Heart right ventricle (tissue), 16 donors: ENCODE measurements at places on chromosomes 4 and X. TPM values are rescaled to one million over a fixed set of nuclear protein-coding genes. Genes with fewer than 3 reads are reported as not detected.

DNAAF6 gene
- not detected for total RNA-seq

- no peak overlapping the region for H3K4me3 ChIP-seq
- no peaks in the 10 kb centered on the region for H3K27me3 ChIP-seq
- H3K27ac ChIP-seq, result no peak overlapping the region
- H3K4me1 ChIP-seq, result no peaks in the 10 kb centered on the region
- DNase-seq, result no peak
Observed at GRCh38 chrX:152907084-152907651, 9.3 kb downstream of the ZNF185 start.

- H3K4me1 ChIP-seq, result no peaks in the 10 kb centered on the region
- no peaks in the 10 kb centered on the region for H3K27me3 ChIP-seq
- no peak overlapping the region for H3K4me3 ChIP-seq
- DNase-seq, result no peak
- no peaks in the 10 kb centered on the region for H3K36me3 ChIP-seq
Observed at GRCh38 chr4:78534286-78534955, 17.1 kb upstream of the ANXA3 start.

CT45A5 gene
- total RNA-seq, result not detected

- H3K36me3 ChIP-seq, result no peaks in the 10 kb centered on the region
- H3K4me1 ChIP-seq, result no peaks in the 10 kb centered on the region
Observed at GRCh38 chrX:101736651-101737050, 77.0 kb upstream of the ARMCX2 start.

FRAS1 gene
- total RNA-seq, result 3.0 TPM

DNA sequence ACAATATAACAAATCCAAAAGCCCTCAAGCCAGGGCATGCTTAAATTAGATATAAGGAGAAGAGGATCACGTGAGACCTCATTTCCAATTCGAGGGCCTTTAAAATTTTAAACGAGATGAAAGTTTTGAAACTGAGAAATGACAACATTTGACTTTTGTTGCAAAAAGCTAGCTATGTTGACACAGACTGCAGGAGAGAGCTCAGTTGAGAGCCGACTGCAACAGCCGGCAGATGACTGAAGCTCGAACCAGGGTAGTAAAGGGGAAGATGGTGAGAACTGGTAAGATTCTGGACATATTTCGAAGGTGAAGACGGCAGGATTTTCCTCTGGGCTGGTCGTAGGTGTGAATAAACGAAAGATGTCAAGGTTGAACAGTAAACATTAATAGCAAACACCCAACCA lies 773 bp downstream of the PRMT9 start:
- H3K4me3 ChIP-seq, result peak overlapping the region; percentile 51
- peak overlapping the region; percentile 94 for H3K27ac ChIP-seq
- no peaks in the 10 kb centered on the region for H3K36me3 ChIP-seq
- DNase-seq, result no peak

- peak; percentile 38 for DNase-seq
- H3K27me3 ChIP-seq, result peaks cover 11% of the 10 kb centered on the region
- no peaks in the 10 kb centered on the region for H3K36me3 ChIP-seq
- no peaks in the 10 kb centered on the region for H3K4me1 ChIP-seq
- H3K4me3 ChIP-seq, result no peak overlapping the region
Observed at GRCh38 chr4:6264225-6264540, 5.5 kb upstream of the WFS1 start.

TBL1X gene
- 14.1 TPM for total RNA-seq

DNA sequence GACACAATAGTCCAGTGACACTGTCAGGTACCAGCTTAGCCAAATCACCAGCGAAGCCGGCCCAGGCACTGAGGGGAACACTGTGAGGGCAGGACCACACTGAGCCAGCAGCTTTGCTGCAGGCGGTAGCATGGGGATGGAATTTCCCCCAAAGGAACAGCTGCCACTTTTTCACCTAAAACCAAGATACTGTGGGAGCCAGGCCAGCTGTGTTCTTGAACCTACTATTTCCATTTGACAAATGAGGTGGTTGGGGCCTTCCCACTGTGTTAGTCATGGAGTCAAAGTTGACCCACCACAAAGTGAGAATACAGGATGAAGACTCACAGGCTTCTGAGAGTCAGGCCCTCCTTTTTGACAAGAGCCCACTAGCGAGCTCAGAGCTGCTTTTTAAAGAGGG lies 70.7 kb upstream of the SH3RF1 start:
- no peaks in the 10 kb centered on the region for H3K4me1 ChIP-seq
- H3K27me3 ChIP-seq, result no peaks in the 10 kb centered on the region
- DNase-seq, result no peak
- no peak overlapping the region for H3K27ac ChIP-seq
- H3K36me3 ChIP-seq, result no peaks in the 10 kb centered on the region
- H3K4me3 ChIP-seq, result no peak overlapping the region

FGB gene
- not detected for total RNA-seq

GRCh38 chr4:33493231-33493630 lies 2751.1 kb downstream of the ARAP2 start:
- H3K27me3 ChIP-seq, result no peaks in the 10 kb centered on the region
- no peaks in the 10 kb centered on the region for H3K36me3 ChIP-seq
- H3K27ac ChIP-seq, result no peak overlapping the region
- DNase-seq, result no peak

- H3K27ac ChIP-seq, result no peak overlapping the region
- H3K27me3 ChIP-seq, result no peaks in the 10 kb centered on the region
- no peaks in the 10 kb centered on the region for H3K4me1 ChIP-seq
- no peak overlapping the region for H3K4me3 ChIP-seq
Observed at GRCh38 chr4:181046809-181047208, 1196.4 kb upstream of the TENM3 start.

GRCh38 chr4:127355743-127356142 lies 277.0 kb upstream of the INTU start:
- H3K27me3 ChIP-seq, result no peaks in the 10 kb centered on the region
- no peak for DNase-seq
- H3K4me3 ChIP-seq, result no peak overlapping the region
- H3K36me3 ChIP-seq, result no peaks in the 10 kb centered on the region

SMIM10L2A gene
- 1.7 TPM for total RNA-seq

DNA sequence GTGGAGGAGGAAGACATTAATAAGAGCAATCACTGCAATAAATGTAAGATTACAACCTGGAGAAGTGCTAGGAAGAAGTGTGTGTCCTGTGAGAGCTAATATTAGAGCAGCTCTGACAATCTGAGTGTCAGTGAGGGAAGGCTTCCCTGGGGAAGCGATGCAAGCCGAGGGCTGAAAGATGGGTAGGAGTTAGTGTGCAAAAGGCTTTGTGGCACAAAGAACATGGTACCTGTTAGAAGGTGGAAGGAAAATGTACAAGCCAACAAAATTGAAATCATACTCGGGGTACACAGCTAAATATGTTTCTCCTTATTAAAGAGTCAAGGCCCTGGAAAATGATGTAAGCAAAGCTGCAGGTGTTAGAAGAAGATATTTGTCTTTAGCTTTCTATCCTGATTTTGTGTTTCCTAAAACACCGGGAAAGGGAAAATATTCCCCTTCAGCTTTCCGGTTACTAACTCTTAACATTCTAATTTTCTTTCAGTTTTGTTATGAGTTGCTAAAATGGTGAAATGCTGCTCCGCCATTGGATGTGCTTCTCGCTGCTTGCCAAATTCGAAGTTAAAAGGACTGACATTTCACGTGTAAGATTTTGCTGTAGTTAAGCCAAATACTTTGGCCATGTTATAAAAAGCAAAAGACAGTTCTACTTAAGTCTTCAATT lies 808 bp downstream of the THAP6 start:
- no peaks in the 10 kb centered on the region for H3K36me3 ChIP-seq
- DNase-seq, result no peak
- H3K27ac ChIP-seq, result peak overlapping the region; percentile 94
- no peaks in the 10 kb centered on the region for H3K27me3 ChIP-seq

DNA sequence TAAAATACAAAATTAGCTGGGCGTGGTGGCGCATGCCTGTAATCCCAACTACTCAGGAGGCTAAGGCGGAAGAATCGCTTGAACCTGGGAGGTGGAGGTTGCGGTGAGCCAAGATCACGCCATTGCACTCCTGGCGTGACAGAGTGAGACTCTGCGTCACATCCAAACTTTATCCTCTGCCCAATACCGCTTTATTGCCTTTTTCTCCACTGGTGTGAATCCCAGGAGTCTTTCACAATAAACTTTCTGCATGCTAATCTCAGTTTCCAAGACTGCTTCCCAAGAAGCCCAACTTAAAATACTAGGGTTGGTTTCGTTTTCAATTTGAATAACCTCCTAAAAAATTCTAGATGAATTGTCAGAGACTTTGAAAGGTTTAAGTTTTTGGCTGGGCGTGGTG lies 27.2 kb upstream of the DHX15 start:
- no peak overlapping the region for H3K27ac ChIP-seq
- no peak overlapping the region for H3K4me3 ChIP-seq
- no peak for DNase-seq
- H3K27me3 ChIP-seq, result no peaks in the 10 kb centered on the region
- no peaks in the 10 kb centered on the region for H3K36me3 ChIP-seq

DNA sequence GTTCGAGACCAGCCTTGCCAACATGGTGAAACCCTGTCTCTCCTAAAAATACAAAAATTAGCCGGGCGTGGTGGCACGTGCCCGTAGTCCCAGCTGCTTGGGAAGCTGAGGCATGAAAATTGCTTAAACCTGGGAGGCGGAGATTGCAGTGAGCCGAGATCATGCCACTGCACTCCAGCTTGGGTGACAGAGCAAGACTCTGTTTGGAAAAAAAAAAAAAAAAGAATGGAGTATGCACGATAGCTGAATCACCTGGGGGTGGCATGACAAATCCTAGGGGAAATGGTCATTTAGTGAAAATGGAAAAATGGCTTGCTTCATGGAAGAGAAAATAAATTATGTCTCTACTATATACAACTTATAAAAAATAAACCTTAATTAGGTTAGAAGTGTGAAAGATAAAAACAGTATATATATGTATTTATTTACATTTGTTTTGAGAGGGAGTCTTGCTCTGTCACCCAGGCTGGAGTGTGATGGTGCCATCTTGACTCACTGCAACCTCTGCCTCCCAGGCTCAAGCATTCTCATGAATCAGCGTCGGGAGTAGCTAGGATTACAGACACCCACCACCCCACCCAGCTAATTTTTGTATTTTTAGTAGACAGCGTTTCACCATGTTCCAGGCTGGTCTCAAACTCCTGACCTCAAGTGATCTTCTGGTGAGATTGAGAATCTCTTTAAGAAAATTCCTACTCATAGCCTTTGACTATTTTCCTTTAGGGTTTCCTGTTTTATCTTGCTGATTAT lies 19.3 kb upstream of the ING2 start:
- H3K4me3 ChIP-seq, result no peak overlapping the region
- no peak overlapping the region for H3K27ac ChIP-seq

DNA sequence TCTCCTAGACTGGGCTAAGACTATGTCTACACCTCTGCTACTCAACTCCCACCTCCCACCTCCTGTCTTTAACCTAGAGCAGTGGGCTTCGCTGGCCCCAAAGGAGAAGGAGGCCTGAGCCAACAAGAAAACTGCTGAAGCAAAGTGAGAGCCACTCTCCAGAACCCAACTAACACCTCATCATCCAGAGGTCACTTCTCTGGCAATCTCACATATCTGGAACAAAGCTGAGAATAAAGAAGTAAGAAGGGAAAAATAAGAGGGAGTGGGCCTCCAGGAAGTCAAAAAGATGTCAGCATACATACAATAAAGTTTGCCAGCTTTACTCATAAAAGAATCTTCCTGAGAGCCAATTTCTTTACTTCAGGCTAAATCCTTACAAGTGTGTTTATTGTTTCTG lies 18.6 kb upstream of the FGF16 start:
- no peak for DNase-seq
- no peaks in the 10 kb centered on the region for H3K36me3 ChIP-seq
- H3K27ac ChIP-seq, result no peak overlapping the region
- no peaks in the 10 kb centered on the region for H3K27me3 ChIP-seq
- no peak overlapping the region for H3K4me3 ChIP-seq
- H3K4me1 ChIP-seq, result no peaks in the 10 kb centered on the region

GRCh38 chrX:87710580-87710979 lies 193.0 kb downstream of the KLHL4 start:
- no peaks in the 10 kb centered on the region for H3K4me1 ChIP-seq
- H3K4me3 ChIP-seq, result no peak overlapping the region
- no peaks in the 10 kb centered on the region for H3K27me3 ChIP-seq
- H3K36me3 ChIP-seq, result no peaks in the 10 kb centered on the region
